ENCODE measurements at places on chromosomes 4 and X. TPM values are rescaled to one million over a fixed set of nuclear protein-coding genes. Genes with fewer than 3 reads are reported as not detected.

DNA sequence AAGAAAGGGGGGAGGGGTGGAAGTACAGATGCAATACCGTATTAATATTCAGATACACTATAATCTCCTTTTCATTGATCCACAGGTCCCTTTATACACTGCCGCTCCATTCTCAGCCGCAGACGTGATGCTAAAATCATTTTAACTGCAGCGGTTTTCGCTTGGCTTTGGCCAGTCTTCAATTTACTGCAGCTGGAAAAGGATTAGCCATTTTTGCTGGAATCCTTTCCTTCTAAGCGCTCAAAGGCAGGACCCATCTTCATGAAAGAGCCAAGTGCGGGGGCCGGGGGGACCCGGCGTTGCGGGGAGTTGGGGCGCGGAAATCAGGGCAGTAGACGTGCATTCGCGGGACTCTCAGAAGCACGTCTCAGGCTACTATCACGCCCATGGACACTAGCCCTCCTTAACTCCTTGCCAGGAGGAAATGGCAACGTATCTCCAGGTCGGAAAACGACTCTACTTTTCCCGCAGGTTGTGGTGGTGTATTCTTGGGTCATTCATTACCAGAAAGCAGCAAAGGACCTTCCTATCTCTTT lies 1.7 kb upstream of the PCDH10 start:
- H3K36me3 ChIP-seq = no peaks in the 10 kb centered on the region
- peaks cover 59% of the 10 kb centered on the region for H3K27me3 ChIP-seq
- no peaks in the 10 kb centered on the region for H3K4me1 ChIP-seq
- H3K27ac ChIP-seq = no peak overlapping the region
- peak; percentile 10 for DNase-seq

GRCh38 chr4:24229978-24230377 lies 340.1 kb upstream of the PPARGC1A start:
- no peak overlapping the region for H3K27ac ChIP-seq
- H3K4me1 ChIP-seq = no peaks in the 10 kb centered on the region
- no peak overlapping the region for H3K4me3 ChIP-seq
- H3K36me3 ChIP-seq = no peaks in the 10 kb centered on the region
- H3K27me3 ChIP-seq = no peaks in the 10 kb centered on the region

- no peaks in the 10 kb centered on the region for H3K27me3 ChIP-seq
- H3K27ac ChIP-seq = no peak overlapping the region
- peaks cover 9% of the 10 kb centered on the region for H3K4me1 ChIP-seq
- H3K4me3 ChIP-seq = no peak overlapping the region
- H3K36me3 ChIP-seq = no peaks in the 10 kb centered on the region
These were observed 236.8 kb downstream of the ARHGAP10 start for GRCh38 chr4:147968641-147969040.

GRCh38 chr4:73847526-73848182 lies 5.4 kb upstream of the PF4V1 start:
- DNase-seq = no peak
- H3K27ac ChIP-seq = no peak overlapping the region
- H3K36me3 ChIP-seq = no peaks in the 10 kb centered on the region

GRCh38 chr4:153452658-153453378 lies 13.3 kb upstream of the TMEM131L start:
- H3K27ac ChIP-seq = no peak overlapping the region
- H3K36me3 ChIP-seq = no peaks in the 10 kb centered on the region
- peaks cover 10% of the 10 kb centered on the region for H3K4me1 ChIP-seq
- H3K27me3 ChIP-seq = no peaks in the 10 kb centered on the region
- no peak for DNase-seq

- no peak for DNase-seq
- no peaks in the 10 kb centered on the region for H3K4me1 ChIP-seq
- H3K27me3 ChIP-seq = no peaks in the 10 kb centered on the region
- H3K4me3 ChIP-seq = no peak overlapping the region
These were observed 53.0 kb downstream of the PTCHD1 start for GRCh38 chrX:23387550-23388184.

GRCh38 chrX:150582338-150582948 lies 14.0 kb downstream of the MTM1 start:
- H3K4me3 ChIP-seq = no peak overlapping the region
- H3K4me1 ChIP-seq = no peaks in the 10 kb centered on the region
- no peaks in the 10 kb centered on the region for H3K27me3 ChIP-seq
- no peak overlapping the region for H3K27ac ChIP-seq
- DNase-seq = no peak
- no peaks in the 10 kb centered on the region for H3K36me3 ChIP-seq

DNA sequence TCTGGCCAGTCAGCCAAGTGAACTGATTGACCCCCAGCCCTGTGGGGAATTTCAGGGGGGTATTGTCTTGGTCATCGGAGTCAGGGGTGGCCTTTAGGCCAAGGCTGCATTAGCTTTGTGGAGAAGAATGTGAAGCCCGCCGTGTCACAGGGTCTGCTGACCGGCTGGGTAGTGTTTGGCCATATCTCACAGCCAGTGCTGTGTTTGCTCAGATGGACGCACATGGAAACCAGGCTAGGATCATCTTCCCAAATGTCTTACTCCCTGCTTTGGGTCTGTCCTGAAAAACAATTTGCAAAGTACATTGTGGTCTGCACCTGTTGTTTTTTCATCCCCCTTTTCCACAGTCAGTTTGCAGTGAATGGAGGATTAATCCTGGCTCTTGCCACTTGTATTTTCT lies 13.0 kb downstream of the TMEM164 start:
- no peaks in the 10 kb centered on the region for H3K36me3 ChIP-seq
- H3K27me3 ChIP-seq = no peaks in the 10 kb centered on the region
- no peaks in the 10 kb centered on the region for H3K4me1 ChIP-seq
- no peak overlapping the region for H3K4me3 ChIP-seq
- no peak for DNase-seq

DNA sequence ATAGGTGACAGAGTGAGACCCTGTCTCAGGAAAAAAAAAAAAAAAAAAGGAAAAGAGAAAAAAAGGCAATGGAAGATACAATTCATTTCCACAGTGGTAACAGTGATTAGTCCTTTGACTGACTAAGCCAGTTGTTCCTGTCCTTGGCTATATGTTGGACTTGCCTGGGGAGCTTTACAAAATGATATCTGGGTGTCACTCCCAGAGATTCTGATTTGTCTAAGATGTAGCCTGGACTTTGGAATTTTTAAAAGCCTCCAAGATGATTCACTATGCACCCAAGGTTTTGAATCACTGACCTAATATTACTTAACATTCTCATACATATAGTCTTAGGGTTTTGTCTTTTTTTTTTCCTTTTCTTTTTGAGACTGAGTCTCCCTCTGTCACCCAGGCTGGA lies 16.9 kb downstream of the HELQ start:
- H3K27me3 ChIP-seq = no peaks in the 10 kb centered on the region
- no peak overlapping the region for H3K27ac ChIP-seq
- no peaks in the 10 kb centered on the region for H3K4me1 ChIP-seq
- H3K4me3 ChIP-seq = no peak overlapping the region
- H3K36me3 ChIP-seq = no peaks in the 10 kb centered on the region

GRCh38 chr4:14110407-14110806 lies 482.9 kb upstream of the BOD1L1 start:
- H3K4me3 ChIP-seq = no peak overlapping the region
- H3K36me3 ChIP-seq = no peaks in the 10 kb centered on the region
- no peak for DNase-seq
- H3K27me3 ChIP-seq = no peaks in the 10 kb centered on the region
- H3K4me1 ChIP-seq = no peaks in the 10 kb centered on the region
- H3K27ac ChIP-seq = no peak overlapping the region

DNA sequence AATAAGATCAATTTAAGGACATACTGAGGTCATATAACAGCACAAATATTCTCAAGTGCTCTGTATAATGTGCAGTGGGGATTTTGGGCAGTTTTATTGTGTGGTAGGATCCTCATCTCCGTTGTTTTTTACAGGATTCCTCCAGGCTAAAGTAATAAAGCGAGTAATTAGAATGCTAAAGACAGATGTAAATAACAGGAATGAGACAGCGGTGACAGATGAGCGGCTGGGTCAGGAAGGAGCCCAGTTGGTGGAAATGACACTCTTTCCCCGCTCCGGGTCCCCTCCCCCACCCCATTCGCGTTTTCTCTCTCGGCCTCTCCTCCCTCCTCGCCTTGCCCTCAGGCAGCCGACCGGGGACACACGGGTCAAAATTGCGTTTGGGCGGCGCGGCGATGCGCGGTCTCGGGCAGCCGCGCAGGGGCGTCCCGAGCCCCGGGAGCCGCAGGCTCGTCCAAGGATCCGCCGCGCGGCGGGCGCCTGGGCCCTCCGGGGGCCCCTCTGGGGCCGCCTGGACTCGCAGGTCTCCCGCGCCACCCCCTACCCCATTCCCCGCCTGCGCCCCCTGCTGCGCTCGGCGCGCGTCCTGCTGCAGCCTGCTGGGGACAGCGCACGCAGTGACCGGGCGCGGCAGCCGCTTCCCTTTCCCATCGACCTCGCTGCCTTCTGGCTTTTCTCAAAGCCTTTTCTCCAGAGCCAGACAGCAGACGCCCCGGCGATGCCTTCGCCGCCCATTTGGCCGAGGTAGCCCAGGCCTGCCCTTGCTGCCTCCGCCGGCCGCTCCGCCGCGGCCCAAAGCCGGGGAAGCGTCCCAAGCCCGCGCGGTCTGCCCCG lies 16.2 kb downstream of the POU4F2 start:
- H3K27me3 ChIP-seq = peaks cover 84% of the 10 kb centered on the region
- H3K4me1 ChIP-seq = peaks cover 7% of the 10 kb centered on the region
- H3K4me3 ChIP-seq = peak overlapping the region; percentile 37
- no peak overlapping the region for H3K27ac ChIP-seq
- H3K36me3 ChIP-seq = no peaks in the 10 kb centered on the region

DNA sequence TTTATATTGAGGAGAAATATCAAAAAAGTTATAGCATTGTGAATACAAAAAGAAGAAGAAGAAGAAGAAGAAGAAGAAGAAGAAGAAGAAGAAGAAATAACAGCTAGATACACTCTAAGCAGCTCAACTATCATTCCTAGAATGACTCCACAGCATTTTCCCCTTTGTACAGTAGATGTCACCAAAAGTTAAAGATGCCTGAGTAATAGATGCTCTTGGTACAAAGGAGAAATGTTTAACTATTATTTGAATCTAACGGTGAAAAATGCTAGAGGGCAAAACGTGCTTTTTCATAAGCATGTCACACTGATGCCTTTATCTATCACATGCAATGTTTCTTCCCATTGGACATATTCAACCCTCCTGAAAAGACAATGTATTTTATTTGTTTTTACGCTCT lies 178.4 kb upstream of the GPRIN3 start:
- H3K4me1 ChIP-seq = no peaks in the 10 kb centered on the region
- no peaks in the 10 kb centered on the region for H3K36me3 ChIP-seq

The CT45A5 gene
- not detected for total RNA-seq

The TRIM75 gene
- total RNA-seq = 0.17 TPM

The CFAP97 gene
- total RNA-seq = 28.9 TPM

The HMX1 gene
- not detected for total RNA-seq

The ARHGAP36 gene
- total RNA-seq = not detected

The VEGFC gene
- total RNA-seq = 2.9 TPM

The UGT2B11 gene
- total RNA-seq = 17.1 TPM

The ZFP42 gene
- total RNA-seq = 7.1 TPM

The CXCL10 gene
- 2.8 TPM for total RNA-seq

The HMGB2 gene
- 50.9 TPM for total RNA-seq

The KLKB1 gene
- 16.1 TPM for total RNA-seq
